ENCODE measurements at places on chromosomes 11 and 22. TPM values are rescaled to one million over a fixed set of nuclear protein-coding genes. Genes with fewer than 3 reads are reported as not detected.

Gene IFITM2
- total RNA-seq: 57.8 TPM

Gene ARL2
- 85.5 TPM for total RNA-seq

Gene PKP3
- total RNA-seq: 1.6 TPM

Gene RNF215
- 26.2 TPM for total RNA-seq

Gene PPP1R14B
- 130 TPM for total RNA-seq

Gene MFRP
- total RNA-seq: not detected

Gene GUCY1A2
- 0.28 TPM for total RNA-seq

Gene SERHL2
- 4.4 TPM for total RNA-seq

Gene HYOU1
- 126 TPM for total RNA-seq

Gene OR8D1
- total RNA-seq: not detected

Gene NCF4
- not detected for total RNA-seq

Gene NAALADL1
- 27.7 TPM for total RNA-seq

Gene CREB3L1
- total RNA-seq: 30.7 TPM

Gene BIK
- total RNA-seq: not detected

Gene CDC42EP1
- total RNA-seq: 7.0 TPM

Gene POU2F3
- not detected for total RNA-seq

Gene PDE3B
- total RNA-seq: 3.1 TPM

Gene CD3G
- total RNA-seq: not detected

Gene CTSW
- total RNA-seq: not detected

Gene KBTBD3
- total RNA-seq: 4.9 TPM

Gene PGA5
- not detected for total RNA-seq

Gene RFPL1
- total RNA-seq: not detected

Gene OR56A1
- total RNA-seq: not detected

Gene FGF19
- total RNA-seq: not detected

Gene APOA4
- not detected for total RNA-seq

Gene SULT4A1
- 0.09 TPM for total RNA-seq

Gene PATE4
- not detected for total RNA-seq
